ENCODE measurements at places on chromosomes 12 and 14. TPM values are rescaled to one million over a fixed set of nuclear protein-coding genes. Genes with fewer than 3 reads are reported as not detected.

SYNDIG1L gene
- not detected for total RNA-seq

ATP2B1 gene
- 408 TPM for total RNA-seq

SLC4A8 gene
- 3.3 TPM for total RNA-seq

RNASE7 gene
- not detected for total RNA-seq

SIX6 gene
- not detected for total RNA-seq

KRT6C gene
- total RNA-seq = not detected

FAM90A1 gene
- total RNA-seq = not detected

RD3L gene
- 0.21 TPM for total RNA-seq

LTBR gene
- 29.8 TPM for total RNA-seq
